ENCODE measurements at places on chromosomes 6 and 20.

DNA sequence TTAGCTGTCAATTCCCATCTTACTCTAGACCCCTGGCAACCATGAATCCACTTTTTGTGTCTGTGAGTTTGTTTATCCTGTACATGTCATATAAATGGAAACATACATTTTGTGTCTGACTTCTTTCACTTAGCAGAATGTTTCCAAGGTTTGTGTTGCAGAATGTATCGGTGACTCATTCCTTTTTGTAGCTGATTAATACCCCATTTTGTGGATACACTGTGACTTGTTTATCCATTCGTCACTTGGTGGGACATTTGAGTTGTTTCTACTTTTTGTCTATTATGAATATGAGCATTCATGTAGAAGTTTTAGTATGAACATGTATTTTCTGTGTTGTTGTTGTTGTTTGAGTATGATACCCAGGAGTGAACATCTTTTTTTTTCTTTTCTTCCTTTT, 21.4 kb downstream of the CDYL start:
- no peak for DNase-seq

- DNase-seq: no peak
Observed at GRCh38 chr6:53746442-53747103, 48.2 kb upstream of the LRRC1 start.

GRCh38 chr20:36092398-36093024, 62.0 kb upstream of the EPB41L1 start:
- DNase-seq: no peak

- DNase-seq: no peak
Observed at GRCh38 chr6:160426136-160426535, 78.0 kb downstream of the SLC22A3 start.

DNA sequence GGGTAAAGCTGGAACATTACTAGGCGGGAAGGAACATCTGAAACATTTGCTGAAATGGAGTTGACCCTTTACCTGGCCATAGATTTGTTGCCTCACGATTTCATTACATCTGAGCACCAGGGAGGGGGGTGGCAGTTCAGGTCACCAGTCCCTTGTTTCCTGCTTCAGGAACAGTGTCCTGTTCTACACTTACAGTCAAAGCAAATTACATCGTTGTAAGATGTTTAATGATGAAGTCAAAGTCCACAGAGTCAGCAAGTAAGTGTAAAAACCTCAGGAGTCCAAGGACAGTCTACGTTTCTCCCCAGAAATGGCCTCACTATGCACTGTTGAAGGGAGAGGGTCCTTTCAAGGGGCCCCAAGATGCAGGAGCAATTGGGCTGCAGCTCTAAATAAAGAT, 8.9 kb upstream of the MICB start:
- no peak for DNase-seq

DNA sequence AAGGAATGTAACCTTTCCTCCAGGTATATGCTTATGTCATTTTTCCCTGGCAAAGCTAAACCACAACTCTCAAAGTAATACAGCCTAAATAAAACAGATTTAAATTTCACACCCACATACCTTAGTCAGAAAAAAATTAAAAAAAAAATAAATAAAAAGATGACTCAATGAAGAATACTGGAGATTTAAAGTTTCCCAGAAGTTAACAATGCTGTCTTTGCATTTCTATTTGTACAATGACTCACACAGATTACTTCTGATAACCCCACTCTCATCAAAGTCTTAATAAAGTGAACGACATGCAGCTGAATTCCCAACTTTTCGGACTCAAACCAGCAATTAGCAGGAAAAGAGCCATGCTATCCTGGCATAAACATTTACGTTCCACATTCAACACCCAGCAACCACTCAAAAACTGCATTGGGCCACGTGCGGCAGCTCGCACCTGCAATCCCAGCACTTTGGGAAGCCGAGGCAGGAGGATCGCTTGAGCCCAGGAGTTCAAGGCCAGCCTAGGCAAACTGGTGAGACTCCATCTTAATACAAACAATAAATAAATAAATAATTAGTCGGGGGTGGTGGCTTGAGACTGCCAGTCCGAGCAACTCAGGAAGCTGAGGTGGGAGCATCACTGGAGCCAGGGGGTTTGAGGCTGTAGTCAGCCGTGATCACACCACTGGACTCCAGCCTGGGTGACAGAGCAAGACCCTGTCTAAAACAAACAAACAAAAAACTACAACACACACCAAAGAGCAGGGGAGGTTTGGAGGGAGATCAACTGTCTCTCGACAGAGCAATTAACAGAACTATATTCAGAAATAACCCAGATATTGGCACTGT, 130.5 kb downstream of the WDR27 start:
- no peak for DNase-seq

GRCh38 chr6:136586295-136586694, 36.1 kb upstream of the MAP7 start:
- DNase-seq: no peak

DNA sequence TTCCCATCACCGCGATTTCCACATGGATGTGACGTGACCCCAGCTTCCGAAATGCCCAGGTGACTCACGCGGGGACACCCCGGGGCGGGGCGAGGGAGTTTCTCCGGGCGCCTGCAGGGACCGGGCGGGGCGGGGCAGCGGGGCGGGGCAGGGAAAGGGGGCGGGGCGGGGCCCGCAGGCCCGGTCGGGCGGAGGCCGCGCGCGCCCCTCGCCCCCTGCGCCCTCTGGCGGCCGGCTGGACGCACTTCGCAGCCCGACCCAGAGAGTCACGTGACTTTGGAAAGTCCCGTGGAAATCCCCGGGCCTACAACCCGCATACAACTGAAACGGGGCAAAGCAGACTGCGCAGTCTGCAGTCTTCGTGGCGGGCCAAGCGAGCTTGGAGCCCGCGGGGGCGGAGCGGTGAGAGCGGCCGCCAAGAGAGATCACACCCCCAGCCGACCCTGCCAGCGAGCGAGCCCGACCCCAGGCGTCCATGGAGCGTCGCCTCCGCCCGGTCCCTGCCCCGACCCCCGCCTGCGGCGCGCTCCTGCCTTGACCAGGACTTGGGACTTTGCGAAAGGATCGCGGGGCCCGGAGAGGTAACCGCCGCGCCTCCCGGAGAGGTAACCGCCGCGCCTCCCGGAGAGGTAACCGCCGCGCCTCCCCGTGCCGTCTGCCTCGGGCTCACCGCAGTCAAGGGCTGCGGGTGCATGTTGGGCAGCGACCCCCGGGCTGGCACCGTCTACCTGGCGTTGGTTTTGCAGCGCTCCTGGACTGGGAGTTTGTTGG, at the start of gene TNFAIP3:
Gene TNFAIP3, plus strand, starts transcription at position 346 of the 771 bp plus-strand sequence. CDS start 3,969 bp downstream, outside the sequence.
- DNase-seq: peak; percentile 94

- DNase-seq: no peak
Observed at GRCh38 chr20:39638731-39639130, 676.6 kb downstream of the DHX35 start.

GRCh38 chr6:108524528-108525248, 36.0 kb upstream of the FOXO3 start:
- DNase-seq: no peak

DNA sequence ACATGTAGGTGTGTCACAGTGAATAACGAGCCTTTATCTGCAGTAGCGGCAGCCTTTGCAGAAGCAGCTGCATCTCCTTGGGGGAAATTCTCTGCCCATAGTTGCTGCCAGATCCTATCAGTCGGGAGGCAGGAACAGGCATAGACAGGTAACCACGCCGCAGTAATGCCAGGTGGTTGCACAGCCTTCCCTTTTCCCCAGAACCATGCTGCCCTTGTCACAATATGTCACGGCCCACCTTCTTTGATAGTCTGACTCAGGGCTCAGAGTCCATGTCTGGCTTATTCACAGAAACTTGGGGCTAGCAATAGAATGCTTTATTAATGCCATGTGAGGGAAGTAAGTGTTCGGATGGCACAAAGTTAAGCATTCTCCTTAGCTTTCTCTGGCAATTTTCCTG, 76.6 kb downstream of the F13A1 start:
- no peak for DNase-seq

- no peak for DNase-seq
Observed at GRCh38 chr6:45454008-45454911, 76.5 kb upstream of the SUPT3H start.

- DNase-seq: no peak
Observed at GRCh38 chr6:166541366-166541765, 45.1 kb downstream of the RAMACL start.

DNA sequence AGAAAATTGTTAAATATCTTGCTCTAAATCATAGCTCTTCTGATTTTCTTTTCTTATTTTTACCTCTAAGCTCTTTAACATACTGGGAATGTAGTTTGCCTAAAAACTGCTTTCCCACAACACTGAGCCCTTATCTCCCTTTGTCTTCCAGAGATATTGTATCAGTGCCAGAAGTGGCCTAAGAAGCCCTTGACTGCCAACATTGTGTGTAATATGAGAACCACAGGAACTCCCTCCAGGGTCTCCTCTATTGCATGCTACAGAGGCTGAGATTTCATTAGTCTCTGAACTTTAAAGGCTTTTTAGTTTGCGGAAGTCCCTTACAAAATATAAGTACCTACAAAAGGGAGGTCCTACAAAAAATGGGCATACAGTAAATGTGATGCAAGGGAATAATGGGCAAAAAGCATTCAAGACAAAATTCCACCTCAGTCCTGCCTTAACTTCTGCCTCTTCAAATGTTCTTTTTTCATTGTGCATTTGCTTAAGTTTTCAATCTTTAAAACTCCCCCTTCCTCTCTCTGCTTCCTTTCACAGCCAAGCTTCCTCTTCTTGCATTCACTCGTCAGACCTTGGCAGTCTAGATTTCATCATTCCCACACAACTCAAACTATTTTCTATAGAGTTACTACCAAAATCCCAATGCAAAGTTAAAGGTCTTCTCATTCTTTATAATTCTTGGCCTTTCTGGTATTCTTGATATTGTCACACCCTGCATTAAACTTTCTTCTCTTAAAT, 76.5 kb downstream of the ADGRG6 start:
- no peak for DNase-seq

GRCh38 chr20:51276296-51276695, 253.4 kb upstream of the KCNG1 start:
- no peak for DNase-seq

DNA sequence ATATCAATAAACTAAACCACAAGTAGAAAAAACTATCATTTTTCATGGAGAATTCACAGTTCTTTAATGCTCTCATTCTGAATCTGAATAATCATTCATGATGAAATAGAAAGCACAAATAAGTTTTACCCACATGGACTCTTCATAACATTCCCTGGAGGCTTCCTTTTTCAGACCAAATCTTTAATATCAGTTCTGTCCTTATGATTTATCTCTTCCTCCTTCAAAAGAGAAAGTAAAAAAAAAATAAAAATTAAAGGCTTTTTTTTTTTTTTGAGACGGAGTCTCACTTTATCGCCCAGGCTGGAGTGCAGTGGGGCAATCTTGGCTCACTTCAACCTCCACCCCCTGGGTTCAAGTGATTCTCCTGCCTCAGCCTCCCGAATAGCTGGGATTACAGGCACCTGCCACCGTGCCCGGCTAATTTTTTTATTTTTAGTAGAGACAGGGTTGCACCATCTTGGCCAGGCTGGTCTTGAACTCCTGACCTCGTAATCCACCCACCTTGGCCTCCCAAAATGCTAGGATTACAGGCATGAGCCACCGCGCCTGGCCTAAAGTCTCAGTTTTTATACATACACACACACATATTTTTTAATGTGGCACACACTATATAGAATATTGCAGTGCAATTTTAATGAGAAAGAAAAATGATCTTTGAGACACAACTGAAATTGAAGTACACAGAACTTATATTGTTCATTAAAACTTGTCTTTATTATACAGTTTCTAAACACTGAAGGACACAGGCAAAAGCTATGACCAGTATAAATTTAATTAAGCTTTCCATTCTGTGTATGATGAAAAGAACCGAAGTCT, 31.9 kb upstream of the ZNF217 start:
- DNase-seq: no peak

GRCh38 chr6:166656230-166657151, 29.4 kb upstream of the RPS6KA2 start:
- DNase-seq: no peak

GRCh38 chr6:169965239-169965638, 213.8 kb downstream of the ERMARD start:
- DNase-seq: no peak

GRCh38 chr20:44357555-44358125, 2.1 kb downstream of the HNF4A start:
- no peak for DNase-seq

DNA sequence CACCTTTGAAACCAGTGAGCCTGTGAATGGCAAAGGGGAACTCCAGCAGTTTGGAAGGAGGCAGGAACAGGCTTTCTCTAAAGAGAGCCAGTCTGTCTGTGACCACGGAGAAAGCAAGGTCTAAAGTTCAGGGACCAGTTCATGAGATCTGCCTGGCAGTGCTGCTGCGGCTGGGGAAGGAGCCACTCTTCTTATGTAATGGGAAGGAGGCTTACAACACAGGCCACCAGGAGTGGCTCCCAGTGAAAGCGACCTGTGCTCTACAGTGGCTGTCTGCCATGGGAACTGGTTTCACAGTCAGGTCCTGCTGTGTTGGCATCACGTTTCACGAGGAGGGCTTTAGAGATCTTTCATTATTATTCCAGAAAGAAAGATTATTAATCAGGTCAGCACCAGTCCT, 291.9 kb upstream of the PRDM1 start:
- no peak for DNase-seq

DNA sequence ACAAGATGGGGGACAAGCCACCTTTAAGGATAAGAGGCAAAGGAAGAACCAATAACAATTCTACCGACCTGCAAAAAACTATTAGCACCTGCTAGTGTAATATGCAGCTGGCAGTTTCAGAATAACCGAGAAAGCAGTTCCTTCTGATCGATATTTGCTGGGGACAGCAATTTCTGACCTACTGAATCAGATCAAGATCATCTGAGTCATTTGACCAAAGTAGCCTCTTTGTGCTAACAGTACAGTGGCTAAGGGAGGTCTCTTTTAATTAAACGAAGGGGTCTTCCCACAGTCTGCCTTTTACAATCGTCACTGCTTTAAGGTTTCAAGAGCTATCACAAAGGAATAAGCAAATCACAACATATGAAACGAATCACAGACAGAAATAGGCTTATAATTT, 318.9 kb downstream of the BTBD9 start:
- DNase-seq: no peak

DNA sequence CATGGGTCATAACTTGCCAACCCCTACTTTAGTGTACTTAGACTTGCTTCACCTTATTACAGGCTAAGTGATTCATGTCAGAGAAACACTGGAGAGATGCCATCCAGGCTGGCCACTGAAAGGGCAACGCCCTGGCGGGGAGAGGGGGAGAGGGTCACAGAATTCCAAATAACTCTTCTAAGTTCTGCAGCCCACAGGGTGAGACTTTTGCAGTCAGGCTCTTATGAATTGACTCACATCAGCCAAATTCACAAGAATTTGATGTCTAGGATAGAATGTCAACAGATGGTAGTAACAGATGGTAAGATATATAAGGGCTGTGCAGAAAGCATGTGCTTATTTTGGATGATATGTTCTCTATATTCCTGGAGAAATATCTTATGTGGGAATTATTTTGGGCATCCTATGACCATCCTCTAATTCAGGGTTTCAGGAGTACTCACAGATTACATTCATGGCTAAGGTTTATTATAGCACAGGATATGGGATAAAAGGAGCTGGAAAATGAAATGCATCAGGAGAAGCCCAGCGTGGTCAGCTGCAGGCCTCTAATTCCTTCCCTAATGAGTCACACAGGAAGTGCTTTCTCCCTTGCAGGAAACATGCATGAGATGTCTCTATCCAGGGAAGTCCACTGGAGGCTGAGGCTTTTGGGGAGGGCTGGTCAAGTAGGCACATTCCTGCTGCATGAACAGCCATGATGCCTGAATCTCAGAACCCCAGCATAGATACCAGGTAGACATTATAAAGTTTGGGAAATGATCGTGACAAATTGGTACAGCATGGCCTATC, 58.7 kb upstream of the RIN2 start:
- no peak for DNase-seq
